T-cell (primary cell): ENCODE measurements at places on chromosomes 4 and X.

- DNase-seq, result no peak
Observed at GRCh38 chr4:59127006-59127405, 2016.8 kb upstream of the IGFBP7 start.

- no peak for DNase-seq
Observed at GRCh38 chr4:6703786-6704185, 5.9 kb downstream of the MRFAP1L1 start.

GRCh38 chr4:3859571-3859970, 93.4 kb downstream of the ADRA2C start:
- DNase-seq, result no peak

- DNase-seq, result no peak
Observed at GRCh38 chr4:156336511-156336910, 382.8 kb upstream of the CTSO start.

DNA sequence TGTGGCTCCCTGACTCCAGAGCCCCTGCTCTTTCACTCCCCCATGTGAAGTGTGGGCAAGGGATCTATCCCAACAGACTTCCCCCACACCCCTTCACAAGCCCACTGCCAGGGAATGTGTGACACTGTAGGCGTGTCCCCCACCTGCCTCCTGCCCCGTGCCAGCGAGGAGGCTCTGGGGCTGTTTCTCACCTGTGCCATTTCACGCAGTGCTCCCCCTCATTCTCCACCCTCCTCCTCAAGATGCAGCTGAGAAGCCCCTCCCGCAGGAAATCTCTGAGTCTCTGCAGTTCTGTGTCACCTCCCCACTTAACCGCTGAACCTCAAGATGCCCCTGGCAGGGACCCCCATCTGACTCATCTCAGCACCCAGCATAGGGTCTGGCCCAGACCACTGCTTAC, 5.4 kb downstream of the MAN2B2 start:
- DNase-seq, result no peak
